ENCODE measurements at places on chromosomes 3 and 15. TPM values are rescaled to one million over a fixed set of nuclear protein-coding genes. Genes with fewer than 3 reads are reported as not detected.

The DUOXA2 gene
- total RNA-seq, result not detected

The FAM81A gene
- 0.30 TPM for total RNA-seq

The CHST13 gene
- total RNA-seq, result not detected

The EFHB gene
- 0.42 TPM for total RNA-seq

The EFCAB12 gene
- 0.05 TPM for total RNA-seq

The IGF2BP2 gene
- total RNA-seq, result 82.7 TPM

The GOLIM4 gene
- 95.1 TPM for total RNA-seq

The GP9 gene
- not detected for total RNA-seq

The RBP2 gene
- not detected for total RNA-seq

The COL6A5 gene
- total RNA-seq, result under 0.01 TPM

The PARP15 gene
- total RNA-seq, result under 0.01 TPM
